ENCODE measurements at places on chromosomes 4 and X.

DNA sequence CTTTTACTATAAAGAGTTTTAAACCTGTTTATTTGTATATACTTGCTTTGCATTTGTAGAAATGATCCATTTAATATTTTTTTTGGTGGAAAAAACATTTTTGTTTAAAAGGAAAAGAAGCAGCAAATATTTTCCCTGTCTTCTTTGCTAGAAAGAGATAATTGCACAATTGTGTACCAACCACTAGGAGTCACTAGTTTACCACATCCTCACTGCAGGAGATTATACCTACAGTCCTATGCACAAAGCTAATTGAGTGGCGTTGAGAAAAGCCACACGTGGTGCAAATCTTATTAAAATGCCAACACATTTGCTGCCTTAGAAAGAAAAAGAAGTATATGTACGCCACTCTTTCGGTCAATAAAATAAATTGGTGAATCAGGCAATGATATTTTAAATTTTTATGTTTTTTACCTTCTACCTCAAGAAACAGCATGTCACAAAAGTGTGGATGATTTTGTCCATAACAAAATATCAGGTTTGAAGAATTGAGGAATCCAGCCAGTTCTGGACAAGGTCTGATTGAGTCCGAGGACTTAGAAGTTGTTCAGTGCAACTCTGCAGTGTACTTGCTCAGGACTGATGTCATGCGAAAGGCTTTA is 102.9 kb downstream of the GRXCR1 start:
- no peak for DNase-seq

DNA sequence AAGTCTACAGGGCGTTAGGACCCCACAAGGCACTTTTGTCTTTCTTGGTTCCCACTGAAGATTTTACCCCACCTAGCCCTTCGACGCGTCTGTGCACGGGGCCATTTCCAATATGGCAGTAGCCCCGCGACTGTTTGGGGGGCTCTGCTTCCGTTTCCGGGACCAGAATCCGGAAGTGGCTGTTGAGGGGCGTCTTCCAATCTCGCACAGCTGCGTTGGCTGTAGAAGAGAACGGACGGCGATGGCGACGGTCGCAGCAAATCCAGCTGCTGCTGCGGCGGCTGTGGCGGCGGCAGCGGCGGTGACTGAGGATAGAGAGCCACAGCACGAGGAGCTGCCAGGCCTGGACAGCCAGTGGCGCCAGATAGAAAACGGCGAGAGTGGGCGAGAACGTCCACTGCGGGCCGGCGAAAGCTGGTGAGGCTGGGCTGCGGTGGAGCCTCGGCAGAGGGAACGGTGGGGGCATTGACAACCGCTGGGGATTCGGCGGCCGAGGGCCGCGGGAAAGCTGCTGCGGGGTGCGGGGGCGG is at the start of gene USP11:
TSS of gene USP11 (plus strand) at position 207 of the 530 bp plus-strand sequence. CDS start at position 242, 35 bp downstream.
- DNase-seq = no peak

GRCh38 chr4:85243857-85244256 is 231.1 kb upstream of the ARHGAP24 start:
- DNase-seq = no peak

- DNase-seq = no peak
These were observed 20.3 kb downstream of the HS3ST1 start for GRCh38 chr4:11408233-11408967.

GRCh38 chr4:39873823-39874222 is 103.9 kb downstream of the PDS5A start:
- no peak for DNase-seq

DNA sequence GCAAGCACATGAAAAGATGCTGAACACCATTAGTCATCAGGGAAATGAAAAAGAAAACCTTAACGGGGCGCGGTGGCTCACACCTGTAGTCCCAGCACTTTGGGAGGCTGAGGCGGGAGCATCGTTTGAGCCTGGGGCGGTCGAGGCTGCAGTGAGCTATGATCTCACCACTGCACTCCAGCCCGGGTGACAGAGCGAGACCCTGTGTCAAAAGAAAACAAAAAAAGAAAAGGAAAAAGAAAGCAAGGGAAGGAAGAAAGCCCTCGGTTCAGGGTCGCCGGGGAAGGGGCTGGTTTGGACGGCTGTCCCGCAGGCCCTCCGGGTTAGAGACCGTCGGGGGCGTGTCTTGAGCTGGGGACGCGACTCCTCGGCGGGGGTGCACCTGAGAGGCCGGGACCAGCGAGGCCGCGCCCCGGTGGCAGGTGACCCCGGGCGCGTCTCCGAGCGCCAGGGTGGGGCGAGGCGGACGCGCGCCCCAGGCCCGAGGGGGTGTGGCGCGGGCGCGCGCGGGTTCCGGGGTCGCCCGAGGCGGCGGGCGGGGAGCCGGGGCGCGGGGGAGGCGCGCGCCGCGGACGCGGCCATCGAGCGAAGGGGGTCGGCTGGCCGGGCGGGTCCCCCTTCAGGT is 478 bp upstream of the PLXNA3 start:
- no peak for DNase-seq

GRCh38 chr4:139767168-139767567 is 101.5 kb downstream of the MGST2 start:
- DNase-seq = peak; percentile 55

- no peak for DNase-seq
These were observed 196.3 kb upstream of the SPRY1 start for GRCh38 chr4:123200051-123200940.

DNA sequence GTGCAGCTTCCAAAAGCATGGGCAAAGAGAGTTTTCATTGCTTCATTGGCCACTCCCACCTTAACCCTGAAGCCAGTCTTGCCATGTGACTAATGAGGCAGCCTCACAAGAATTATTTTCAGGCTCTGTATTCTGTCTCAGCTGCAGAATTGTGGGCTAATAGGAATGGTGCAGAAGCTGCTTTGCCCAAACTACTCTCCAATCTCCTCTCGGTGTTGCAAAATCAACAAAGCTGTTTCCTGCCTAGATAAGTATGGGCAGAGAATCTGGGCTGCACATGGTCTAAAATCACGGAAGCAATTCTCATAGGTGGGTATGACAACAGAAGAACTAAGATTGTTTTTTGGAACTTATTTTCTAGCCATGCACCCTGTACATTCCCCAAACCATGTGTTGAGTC is 31.4 kb downstream of the PPP1R2C start:
- no peak for DNase-seq

- DNase-seq = no peak
These were observed 62.6 kb upstream of the CLNK start for GRCh38 chr4:10747186-10747585.

DNA sequence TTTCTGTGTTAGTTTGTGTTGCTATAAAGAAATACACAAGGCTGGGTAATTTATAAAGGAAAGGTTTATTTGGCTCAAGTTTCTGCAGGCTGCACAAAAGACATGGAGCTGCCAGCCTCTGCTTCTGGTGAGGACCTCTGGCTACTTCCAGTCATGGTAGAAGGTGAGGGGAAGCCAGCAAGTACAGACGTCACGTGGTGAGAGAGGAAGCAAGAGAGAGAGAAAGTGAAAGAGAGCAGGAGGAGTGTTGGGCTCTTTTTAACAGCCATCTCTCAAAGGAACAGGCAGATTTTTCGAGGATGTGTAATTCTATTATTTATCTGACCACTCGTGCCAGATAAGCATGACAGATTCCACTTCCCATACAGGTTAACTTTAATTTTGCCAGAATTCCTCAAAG is 1199.1 kb downstream of the ADGRL3 start:
- DNase-seq = no peak

DNA sequence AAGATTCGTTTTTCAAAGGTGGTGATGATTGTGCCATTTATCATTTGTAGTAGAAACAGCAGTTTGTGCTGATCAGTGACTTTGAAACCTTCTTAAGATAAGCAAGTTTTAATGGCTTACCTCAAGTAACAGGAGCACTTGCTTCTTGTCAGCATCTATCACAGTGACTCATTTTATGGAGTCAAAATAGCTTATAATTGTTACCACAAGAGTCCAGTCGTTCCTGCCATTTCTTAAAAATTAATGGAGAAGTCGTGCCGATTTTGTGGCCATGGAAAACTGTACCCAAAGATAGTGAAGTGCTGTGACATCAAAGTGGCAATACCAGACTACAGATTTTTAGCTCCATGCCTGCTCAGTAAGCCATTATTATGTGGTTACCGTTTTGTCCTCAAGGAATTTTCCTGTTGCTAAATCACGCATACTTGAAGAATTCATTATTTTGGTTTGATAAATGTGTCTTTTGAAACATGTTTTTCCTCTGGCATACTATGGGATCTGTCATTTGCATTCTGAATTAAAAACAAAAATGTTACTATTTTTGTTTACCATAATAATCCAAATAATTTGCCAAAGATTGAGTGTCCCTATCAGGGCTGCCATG is 129.9 kb downstream of the CBR4 start:
- no peak for DNase-seq

DNA sequence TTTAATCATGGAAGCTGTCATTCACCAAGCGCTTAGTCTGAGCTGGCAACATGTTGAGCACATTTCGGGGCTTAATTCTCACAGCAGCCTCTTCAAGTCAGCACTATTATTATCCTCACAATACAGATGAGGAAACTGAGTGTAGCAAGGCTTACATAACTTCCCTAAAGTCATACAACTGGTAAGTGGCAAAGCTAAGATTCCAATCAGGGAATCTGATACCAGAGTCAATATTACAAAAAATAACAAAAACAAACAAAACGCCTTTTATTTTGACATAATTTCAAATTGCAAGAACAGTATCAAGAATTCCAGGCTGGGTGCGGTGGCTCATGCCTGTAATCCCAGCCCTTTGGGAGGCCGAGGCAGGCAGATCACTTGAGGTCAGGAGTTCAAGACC is 120.4 kb upstream of the DUSP21 start:
- no peak for DNase-seq

DNA sequence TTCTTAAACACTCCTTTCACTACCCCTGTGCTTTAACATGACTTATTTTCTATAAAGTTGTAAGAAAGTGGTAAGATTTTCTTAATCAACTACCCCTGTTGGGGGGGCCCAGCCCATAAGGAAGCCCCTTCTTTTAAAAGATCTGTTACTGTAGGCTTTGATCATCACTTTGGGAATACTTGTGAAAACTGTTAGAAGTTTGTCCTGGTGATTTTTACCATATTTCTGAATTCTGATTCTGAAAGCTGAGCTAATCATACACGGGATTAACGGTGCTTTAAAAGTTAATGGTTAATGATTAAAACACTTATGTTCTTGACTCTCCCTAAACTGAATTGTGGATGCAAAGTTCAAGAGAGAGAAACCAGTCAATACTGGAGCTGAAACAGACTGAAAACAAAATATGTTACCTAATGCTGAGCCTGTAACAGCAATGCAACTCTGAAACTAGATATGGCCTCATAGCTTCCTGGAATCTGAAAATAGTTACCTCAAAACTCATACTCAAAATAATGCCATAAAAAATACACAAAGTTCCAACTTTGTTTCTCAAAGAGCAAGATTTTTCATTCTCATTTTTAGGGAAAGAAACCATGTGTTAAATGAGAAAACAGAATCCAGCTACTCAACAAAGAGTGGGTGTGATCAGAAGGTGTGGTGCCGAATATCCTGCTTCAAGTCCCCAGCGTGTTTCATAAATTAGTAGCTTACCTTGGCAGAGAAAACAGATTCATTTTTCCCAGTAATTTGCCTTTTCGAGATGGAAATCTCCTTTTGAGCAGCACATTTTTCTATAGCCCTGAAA is 31.6 kb downstream of the ADH7 start:
- no peak for DNase-seq

- DNase-seq = no peak
These were observed 44.3 kb upstream of the ARHGAP24 start for GRCh38 chr4:85430697-85431096.

DNA sequence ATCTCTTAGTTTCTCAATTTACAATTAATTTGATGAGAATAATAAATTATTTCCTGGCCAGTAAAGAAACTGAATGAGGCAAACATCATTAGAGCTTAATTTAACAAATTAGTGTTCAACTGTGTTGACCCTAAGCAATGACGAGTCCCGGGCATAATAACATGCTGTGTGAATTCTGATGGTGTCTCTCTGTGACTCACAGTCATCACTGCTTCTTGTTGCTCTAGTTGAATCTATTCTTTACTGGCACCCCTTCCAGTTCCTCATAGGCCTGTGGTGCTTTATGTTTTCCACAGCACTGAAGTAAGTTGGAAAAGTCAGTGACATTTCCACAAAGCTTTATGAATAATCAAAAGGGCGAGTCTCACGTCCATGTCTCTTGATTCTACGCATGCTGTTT is 57.7 kb upstream of the SLC7A11 start:
- no peak for DNase-seq

DNA sequence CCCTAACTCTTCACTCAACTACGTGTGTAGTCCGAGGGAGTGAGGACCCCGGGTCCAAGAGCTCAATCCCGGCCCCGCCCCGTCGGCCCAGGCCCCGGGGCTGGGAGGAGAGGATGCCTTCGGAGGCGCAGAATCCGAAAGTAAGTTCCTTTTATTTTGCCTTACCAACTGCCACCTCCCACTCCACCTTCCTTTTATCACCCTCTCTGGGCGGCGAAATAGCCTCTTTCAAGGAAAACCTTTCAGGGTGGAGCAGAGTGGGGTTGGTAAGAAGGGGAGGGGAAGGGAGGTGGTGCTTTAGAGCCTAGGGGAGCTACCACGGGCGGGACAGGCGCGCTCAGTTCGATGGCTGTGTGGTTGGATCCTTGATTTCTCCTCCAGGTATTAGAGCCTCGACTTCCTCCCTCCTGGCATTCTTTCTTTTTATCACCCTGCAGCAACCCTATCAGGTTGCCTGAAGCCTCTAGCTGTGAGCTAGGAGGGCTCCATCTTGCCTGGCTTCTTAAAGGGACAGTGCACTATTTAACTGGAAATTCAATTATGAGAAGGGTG is 191.2 kb downstream of the RRAGB start:
- no peak for DNase-seq

GRCh38 chr4:184824081-184824775 is 1.5 kb downstream of the ACSL1 start:
- DNase-seq = no peak

DNA sequence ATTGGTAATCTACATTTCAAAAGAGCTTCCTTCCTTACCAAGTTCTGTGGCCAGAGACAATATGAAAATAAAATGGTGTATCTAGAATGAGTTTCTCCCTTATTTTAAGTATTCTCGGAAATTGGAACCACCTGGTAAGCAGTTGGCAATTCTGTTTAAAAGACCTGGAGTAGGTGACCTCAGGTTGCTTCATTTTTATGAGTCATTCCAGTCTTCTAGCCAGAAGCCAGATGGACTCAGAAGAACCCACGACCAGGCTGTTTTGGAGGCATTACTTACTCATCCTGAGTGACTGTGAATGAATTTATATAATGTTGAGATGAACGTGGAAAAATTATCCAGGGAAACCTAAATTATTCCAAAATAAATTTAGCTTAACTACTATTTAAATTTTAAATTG is 9.1 kb downstream of the BMPR1B start:
- DNase-seq = no peak

GRCh38 chr4:7772711-7773385 is 166.8 kb downstream of the AFAP1 start:
- DNase-seq = no peak

DNA sequence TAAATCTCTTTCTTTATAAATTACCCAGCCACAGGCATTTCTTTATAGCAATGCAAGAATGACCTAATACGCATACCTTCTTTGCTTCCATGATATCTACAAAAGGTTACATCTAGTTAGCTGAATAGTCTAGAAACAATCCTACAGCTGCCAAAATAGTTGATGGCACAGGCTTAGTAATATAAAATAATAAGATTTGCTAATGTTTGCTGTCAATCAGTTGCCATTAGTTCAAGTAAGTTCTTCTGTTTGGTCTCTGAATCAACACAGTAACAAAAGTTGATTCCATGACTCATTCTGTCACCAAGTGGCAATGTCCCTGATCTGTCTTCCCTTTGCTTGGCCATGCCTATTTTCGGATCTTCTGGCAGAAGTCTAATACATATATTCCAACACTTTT is 470.2 kb downstream of the SPRY1 start:
- DNase-seq = no peak
